ENCODE measurements at places on chromosomes 7 and 10.

DNA sequence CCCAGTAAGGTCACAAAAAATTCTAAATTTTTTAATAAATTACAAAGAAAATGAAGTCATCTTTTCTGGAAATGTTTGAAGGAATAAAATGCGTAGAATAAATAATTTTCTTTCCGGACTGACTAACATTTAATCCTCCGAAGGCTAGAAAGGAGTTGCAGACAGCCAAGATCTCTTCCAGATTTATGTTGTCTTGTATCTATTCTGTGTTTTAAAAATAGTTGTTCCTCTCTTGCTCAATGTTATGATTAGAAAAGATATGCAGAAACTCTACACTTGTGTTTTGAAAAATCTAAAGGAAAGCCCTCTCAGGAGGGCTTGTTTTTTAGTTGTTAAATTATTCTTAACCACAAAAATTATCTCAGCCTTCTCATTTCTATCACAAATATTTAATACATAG, 70.7 kb downstream of the MACC1 start:
- DNase-seq = no peak

GRCh38 chr7:151207804-151208203, 2.5 kb downstream of the H2BK1 start:
- no peak for DNase-seq

DNA sequence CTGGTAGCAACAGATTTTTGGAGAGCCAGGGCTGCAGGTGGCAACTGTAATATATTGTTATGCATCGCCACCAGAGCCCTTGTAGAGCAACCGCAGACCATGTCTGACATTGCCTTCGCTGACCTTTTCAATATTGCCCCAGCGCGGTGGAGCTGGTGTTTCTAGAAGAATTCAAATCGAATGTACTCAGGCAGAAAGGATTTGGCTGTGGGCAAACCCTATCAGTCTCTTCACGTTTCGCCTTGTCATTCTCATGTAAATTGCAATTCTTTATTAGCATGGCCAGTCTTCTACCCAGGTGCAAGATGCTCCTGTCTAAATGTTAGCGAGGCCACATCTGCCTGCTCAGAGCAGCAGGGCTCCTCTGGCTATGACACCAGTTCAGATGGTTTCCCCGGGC, 490.2 kb upstream of the AUTS2 start:
- no peak for DNase-seq

GRCh38 chr7:151372612-151373265, 31.1 kb downstream of the NUB1 start:
- no peak for DNase-seq

- DNase-seq = no peak
These were observed 519.1 kb downstream of the NRG3 start for GRCh38 chr10:82394122-82394521.

Measured in right kidney (tissue), 9 donors.